ENCODE measurements at places on chromosomes 13 and 19. TPM values are rescaled to one million over a fixed set of nuclear protein-coding genes. Genes with fewer than 3 reads are reported as not detected.

Gene SCEL
- total RNA-seq = 91.3 TPM

- H3K4me1 ChIP-seq = no peaks in the 10 kb centered on the region
- H3K4me3 ChIP-seq = no peak overlapping the region
- no peak overlapping the region for H3K27ac ChIP-seq
- H3K27me3 ChIP-seq = no peaks in the 10 kb centered on the region
- H3K36me3 ChIP-seq = no peaks in the 10 kb centered on the region
These were observed 5.4 kb upstream of the TMPRSS9 start for GRCh38 chr19:2354670-2355069.

Gene NOTCH3
- total RNA-seq = 76.6 TPM

Gene ZNF230
- 2.0 TPM for total RNA-seq

Gene CYP4F12
- total RNA-seq = 76.1 TPM

Gene C1QTNF9B
- not detected for total RNA-seq

DNA sequence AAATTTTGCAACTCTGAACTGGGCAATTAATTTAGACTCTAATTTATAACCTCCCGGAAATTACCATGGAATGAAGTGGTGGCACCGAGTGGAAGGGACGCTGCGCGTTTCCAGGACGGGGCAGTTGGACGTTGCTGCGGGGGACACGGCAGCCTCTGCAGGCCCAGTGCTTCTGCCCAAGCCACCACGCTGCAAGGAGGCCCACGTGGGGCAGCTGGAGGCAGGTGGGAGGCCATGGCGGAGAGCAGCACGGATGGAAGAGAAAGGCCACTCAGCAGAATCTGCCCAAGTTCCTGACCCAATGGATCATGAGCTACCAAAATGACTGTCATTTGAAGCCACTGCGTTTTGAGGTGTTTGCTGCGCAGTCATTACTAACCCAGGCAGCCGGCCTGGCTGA, 11.2 kb upstream of the ADPRHL1 start:
- no peak overlapping the region for H3K27ac ChIP-seq
- H3K4me1 ChIP-seq = no peaks in the 10 kb centered on the region
- no peak for DNase-seq
- no peaks in the 10 kb centered on the region for H3K27me3 ChIP-seq

GRCh38 chr19:9848060-9848459, 12.9 kb downstream of the PIN1 start:
- no peak for DNase-seq
- H3K36me3 ChIP-seq = peaks cover 28% of the 10 kb centered on the region
- H3K27ac ChIP-seq = no peak overlapping the region
- no peaks in the 10 kb centered on the region for H3K27me3 ChIP-seq
- H3K4me3 ChIP-seq = no peak overlapping the region

DNA sequence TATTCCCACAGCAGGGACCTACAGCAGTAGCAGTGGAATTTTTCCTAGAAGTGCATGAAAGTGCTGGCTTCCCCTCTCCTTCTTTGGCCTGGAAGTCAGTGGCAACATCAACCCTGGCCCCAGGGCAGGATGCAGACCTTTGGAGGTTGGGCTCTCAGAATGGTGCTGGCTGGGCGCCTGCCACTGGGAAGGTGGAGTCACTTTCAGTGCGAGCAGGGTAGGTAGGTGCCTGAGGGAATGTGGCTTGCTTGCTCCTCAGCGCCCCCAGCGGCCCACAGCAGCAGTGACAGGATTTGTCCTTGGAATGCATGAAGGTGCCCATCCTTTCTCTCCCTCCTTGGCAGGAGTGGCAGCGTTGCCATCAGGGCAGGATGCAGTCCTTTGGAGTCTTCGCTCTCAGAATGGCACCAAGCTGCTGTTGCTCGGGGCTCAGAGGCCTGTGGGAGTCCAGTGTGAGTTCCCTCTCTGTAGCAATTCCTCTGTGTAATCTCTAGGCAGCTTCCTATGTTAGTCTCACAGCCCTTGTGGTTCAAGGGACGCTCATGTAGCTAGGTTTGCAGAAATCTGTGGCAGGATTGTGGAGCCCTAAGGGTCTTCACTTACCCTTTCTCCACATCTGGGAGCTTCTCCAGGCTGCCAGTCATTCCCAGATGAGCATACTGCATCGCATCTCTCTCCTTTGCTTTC, 354.4 kb upstream of the DACH1 start:
- H3K4me3 ChIP-seq = no peak overlapping the region
- H3K4me1 ChIP-seq = no peaks in the 10 kb centered on the region
- no peak overlapping the region for H3K27ac ChIP-seq

DNA sequence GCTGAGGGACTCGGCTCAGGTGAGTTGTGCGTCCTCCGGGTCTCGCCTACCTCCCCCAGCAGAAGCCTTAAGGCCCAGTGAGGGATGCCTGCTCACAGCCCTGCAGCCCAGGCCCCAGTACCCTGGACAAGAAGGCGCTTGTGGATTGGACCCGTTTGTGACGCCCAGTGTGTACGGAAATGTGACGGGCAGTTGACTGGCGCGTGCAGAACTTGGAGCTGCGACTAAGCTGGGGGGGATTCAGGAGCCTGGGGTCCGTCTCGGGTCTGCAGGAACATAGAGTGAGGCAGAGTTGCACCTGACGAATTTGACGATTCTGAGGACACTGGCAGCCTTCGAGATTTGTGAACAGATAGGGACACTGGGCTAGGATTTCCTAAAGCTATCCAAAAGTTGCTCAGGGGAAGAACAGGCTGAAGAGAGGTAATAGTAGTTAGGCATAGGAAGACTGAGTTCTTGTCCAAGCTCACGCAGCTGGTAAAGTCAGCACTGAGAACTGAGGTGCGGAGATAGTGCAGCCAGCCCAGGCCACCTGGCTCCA, 519 bp downstream of the ZNF551 start:
- peak overlapping the region; percentile 80 for H3K4me3 ChIP-seq
- H3K36me3 ChIP-seq = peaks cover 5% of the 10 kb centered on the region
- H3K27me3 ChIP-seq = no peaks in the 10 kb centered on the region
- H3K4me1 ChIP-seq = peaks cover 15% of the 10 kb centered on the region
- no peak overlapping the region for H3K27ac ChIP-seq
- no peak for DNase-seq

- H3K4me3 ChIP-seq = peak overlapping the region; percentile 85
- H3K27me3 ChIP-seq = no peaks in the 10 kb centered on the region
- H3K4me1 ChIP-seq = peaks cover 23% of the 10 kb centered on the region
- no peak for DNase-seq
These were observed 363 bp upstream of the ZNF763 start for GRCh38 chr19:11964496-11964857.

DNA sequence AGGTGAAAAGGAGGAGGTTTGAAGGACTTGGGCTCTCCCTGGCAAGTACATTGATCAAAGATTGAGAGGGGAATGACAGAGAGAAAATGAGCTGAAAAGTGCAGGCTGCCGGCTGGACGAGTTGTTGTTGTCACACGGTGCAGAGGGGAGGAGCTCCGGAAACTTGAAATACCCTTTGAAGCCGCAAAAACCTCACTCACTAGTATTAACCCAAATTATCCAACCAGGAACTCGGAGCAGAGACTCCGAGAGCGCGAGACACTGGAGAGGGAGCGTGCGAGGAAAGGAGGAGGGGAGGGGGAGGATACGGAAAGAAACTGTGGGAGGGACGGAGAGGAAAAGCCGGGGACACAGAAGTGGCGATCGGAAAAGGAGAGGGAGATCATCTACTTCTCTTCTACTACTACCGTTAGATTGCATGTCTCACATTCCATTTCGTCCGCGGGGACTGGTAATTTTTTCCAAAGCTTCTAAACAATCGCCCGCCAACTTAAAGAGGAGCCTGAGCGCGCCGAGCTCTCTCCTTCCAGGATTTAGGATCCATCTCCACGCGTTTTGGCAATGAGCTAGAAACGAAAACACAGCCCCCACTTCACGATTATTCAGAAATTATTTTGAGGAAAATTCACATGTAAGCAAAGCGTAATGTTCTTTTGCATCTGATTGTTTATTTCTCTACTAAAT, at the start of gene DACH1:
TSS of gene DACH1 (minus strand) at position 74 of the 684 bp plus-strand sequence.
- H3K4me1 ChIP-seq = peaks cover 5% of the 10 kb centered on the region
- H3K36me3 ChIP-seq = no peaks in the 10 kb centered on the region
- DNase-seq = no peak
- H3K27me3 ChIP-seq = no peaks in the 10 kb centered on the region

DNA sequence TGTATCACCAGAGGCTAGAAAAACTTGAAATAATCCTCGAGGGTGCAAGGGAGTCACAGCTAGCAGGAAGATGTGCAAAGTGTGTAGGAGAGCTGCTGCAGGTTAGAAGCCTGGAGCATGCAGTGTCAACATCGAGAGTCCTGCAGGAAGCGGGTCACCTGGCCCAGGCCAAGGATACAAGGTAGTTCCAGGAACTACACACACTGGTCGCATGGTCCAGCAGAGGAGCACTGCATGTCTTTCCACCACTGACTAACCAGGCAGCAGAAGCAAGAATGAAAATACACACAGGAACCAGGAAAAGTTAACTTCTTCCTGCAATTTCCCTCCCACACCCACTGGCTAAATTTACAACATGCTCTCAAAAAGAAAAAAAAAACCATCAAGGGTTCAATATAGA, 36.0 kb upstream of the MIR17HG start:
- no peaks in the 10 kb centered on the region for H3K27me3 ChIP-seq
- H3K4me3 ChIP-seq = no peak overlapping the region
- no peak overlapping the region for H3K27ac ChIP-seq
- no peak for DNase-seq

- H3K36me3 ChIP-seq = no peaks in the 10 kb centered on the region
- H3K4me1 ChIP-seq = peaks cover 20% of the 10 kb centered on the region
- peaks cover 17% of the 10 kb centered on the region for H3K27me3 ChIP-seq
- H3K27ac ChIP-seq = no peak overlapping the region
- no peak overlapping the region for H3K4me3 ChIP-seq
These were observed 7.8 kb downstream of the ISOC2 start for GRCh38 chr19:55453511-55454260.

GRCh38 chr13:41622432-41623429, 165.4 kb downstream of the RGCC start:
- H3K4me1 ChIP-seq = peaks cover 24% of the 10 kb centered on the region
- H3K27ac ChIP-seq = peak overlapping the region; percentile 75
- H3K36me3 ChIP-seq = no peaks in the 10 kb centered on the region
- no peak for DNase-seq
- no peak overlapping the region for H3K4me3 ChIP-seq
- H3K27me3 ChIP-seq = no peaks in the 10 kb centered on the region

DNA sequence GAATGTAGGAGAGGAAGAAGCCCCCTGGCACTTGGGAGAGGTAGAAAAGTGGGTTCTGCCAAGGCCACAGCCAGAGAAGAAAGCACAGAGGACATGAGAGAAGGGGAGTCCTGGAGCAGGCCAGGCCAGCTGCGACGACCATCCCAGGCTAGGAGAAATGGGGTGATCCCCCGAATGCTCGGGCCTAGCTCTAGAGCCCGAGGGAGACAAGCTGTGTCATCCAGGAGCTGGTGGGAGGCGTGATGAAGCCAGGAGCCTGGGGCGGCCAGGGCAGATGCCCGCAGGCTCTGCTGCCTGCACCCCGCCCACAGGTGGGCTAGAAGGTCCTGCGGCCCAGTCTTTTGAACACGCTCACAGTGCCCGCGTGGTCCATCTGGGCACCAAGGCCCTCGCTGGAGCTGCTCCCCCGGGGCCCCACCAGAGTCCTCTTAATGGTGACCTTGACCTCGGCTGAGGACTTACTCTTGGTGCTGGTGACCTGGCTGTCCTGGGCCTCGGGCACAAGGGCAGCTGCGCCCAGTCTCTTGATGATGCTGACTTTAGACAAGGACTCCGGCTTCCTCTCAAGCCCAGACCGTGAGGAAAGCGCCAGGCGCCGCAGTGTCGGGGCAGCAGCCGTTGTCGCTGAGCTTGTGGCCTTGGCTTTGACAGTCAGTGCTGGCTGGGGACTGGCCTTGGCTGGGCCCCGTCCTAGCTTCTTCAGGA, 26.5 kb downstream of the C19orf47 start:
- H3K36me3 ChIP-seq = peaks cover 3% of the 10 kb centered on the region
- no peak overlapping the region for H3K27ac ChIP-seq
- no peaks in the 10 kb centered on the region for H3K4me1 ChIP-seq

Gene TICAM1
- 16.5 TPM for total RNA-seq

Gene ANKRD24
- 0.25 TPM for total RNA-seq

DNA sequence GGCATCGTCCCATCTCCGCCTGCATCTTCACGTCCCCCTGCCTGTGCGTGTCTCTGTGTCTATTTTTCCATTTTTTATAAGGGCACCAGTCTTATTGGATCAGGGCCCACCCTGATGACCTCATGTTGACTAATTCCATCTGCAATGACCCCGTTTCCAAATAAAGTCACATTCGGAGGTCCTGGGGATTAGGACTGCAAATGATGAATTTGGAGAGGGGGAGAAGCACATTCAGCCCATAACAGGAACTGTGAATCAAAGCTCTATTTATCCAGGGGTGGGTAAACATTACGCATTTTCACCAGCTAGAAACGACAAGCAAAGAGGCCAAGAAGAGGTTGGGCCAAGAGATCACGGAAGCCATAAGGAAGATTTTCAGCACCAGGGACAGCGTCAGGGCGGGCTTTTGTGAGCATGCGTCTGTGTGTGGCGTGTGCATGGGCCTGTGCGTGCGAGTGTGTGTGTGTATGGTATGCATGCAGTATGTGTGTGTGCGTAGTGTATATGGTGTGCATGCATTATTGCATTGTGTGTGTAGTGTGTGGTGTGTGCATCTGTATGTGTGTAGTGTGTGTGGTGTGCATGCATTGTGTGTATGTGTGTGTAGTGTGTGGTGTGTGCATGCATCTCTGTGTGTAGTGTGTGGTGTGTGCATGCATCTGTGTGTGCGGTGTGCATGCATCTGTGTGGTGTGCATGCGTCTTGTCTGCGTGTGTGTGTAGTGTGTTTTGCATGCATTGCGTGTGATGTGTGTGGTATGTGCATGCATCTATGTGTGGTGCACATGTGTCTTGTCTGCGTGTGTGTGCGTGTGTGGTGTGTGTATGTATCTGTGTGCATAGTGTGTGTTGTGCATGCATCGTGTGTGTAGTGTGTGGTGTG, 19.6 kb downstream of the CELF5 start:
- no peaks in the 10 kb centered on the region for H3K4me1 ChIP-seq
- DNase-seq = no peak
- H3K36me3 ChIP-seq = no peaks in the 10 kb centered on the region

Gene ZNF530
- total RNA-seq = 0.74 TPM

DNA sequence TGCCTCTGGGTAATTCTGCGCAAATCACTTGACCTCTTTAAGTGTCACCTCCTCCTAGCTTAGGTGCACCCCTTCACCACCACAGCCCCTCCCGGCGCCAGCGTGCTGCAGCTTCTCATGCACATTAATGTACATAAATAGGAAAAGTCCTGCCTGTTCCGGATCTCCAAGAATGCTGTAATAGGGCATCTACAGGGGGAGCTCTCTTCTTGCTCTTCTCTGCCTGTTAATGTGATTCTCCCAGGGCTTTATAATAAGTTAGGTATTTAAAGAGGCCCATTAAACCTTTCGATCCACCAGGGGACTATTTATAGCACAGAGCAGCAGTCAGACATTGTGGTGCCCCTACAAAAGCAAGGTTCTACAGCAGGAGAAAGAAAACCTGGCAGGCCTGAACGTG, 35.3 kb downstream of the SOX1 start:
- no peak overlapping the region for H3K4me3 ChIP-seq
- no peaks in the 10 kb centered on the region for H3K4me1 ChIP-seq
- no peak overlapping the region for H3K27ac ChIP-seq
- no peaks in the 10 kb centered on the region for H3K27me3 ChIP-seq
- no peaks in the 10 kb centered on the region for H3K36me3 ChIP-seq

Measured in vagina (tissue), 2 donors.